ENCODE measurements at places on chromosomes 4 and X.

DNA sequence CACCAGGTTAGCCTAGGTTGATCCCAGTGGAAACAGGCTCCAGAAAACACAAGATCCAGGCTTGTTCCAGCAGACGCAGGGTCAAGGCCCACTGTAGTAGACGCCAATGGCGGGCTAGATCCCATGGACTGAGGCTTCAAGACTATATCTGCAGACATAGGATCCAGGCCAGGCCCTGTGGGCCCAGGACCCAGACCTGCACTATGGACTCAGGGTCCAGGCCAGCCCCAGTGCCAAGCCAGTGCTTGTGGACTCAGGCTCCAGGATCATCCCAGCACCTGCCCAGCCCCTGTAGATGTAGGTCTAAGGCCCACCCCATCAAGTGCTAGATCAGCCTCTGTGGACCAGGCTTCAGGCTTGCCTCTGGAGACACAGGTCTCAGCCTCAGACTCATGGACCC lies 300.9 kb downstream of the CHIC1 start:
- DNase-seq: no peak

- DNase-seq: no peak
Measured at GRCh38 chr4:120694973-120695372, 227.6 kb downstream of the PRDM5 start.

DNA sequence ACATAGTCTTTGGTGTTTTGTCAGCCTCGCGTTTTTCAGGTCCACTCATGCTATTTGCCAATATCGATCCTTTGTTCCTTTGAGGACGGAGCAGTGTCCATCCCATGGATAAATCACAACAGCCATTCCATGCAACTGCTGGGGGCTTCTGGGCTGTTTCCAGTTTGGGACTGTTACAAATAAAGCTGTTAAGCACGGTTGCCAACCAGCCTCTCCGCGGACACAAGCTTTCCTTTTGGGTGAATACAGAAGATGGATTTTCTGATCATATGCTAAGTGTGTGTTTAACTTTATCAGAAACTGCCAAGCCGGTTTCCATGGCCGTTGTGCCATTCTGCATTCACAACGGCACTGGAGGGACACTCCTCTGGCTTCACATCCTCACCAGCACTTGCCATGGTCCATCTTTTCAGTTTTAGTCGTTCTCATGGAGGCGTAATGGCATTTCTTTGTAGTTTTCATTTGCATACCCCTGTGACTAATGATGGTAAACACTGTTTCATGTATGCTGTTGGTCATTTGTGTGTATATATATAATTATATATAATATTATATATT lies 67.8 kb downstream of the ABLIM2 start:
- DNase-seq: no peak

DNA sequence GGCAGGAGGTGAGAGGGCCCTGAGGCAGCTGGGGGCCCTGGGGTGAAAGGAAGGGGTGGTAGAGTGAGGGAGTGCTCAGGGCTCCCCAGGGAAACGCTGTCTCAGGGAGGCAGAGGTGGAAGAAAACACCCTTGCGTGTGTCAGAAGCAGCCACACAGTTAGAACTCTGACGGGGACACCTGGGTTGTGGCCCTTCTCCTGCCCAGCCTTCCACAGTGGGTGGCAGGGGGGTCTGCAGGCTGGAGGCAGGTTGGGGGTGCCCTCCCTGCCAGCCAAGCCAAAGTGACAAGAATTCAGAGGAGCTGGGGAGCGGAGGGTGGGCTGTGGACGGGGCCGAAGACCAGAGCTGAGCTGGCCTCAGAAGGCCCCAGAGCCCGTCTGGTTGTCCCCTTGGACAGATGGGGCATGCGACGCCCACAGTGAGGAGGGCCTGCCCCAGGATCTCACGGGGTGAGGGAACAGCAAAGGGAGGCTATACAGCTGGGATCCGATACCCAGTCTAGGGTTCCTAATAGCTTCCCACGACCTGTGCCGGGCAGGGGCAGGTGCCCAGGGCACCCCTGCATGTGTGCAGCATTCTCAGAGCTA lies 105.2 kb upstream of the ADRA2C start:
- no peak for DNase-seq

DNA sequence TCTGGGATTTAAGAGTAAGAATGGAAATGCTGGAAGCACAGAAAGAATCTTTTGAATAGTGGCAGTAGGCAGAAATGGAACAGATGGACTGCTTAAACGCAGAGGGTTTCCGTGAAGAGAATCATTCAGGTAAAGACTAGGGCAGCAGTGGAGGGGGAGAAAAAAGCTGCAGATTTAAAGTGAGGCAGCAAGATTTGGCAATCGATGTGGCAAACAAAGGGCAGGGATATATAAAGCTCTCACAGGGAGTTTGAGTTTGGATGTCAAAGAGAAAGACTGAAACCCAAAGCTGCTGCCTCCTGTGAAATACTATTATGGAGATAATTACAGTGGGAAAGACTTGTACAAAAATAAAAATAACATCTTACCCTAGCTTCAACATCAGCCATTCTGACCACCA lies 384.0 kb downstream of the CENPC start:
- DNase-seq: no peak

DNA sequence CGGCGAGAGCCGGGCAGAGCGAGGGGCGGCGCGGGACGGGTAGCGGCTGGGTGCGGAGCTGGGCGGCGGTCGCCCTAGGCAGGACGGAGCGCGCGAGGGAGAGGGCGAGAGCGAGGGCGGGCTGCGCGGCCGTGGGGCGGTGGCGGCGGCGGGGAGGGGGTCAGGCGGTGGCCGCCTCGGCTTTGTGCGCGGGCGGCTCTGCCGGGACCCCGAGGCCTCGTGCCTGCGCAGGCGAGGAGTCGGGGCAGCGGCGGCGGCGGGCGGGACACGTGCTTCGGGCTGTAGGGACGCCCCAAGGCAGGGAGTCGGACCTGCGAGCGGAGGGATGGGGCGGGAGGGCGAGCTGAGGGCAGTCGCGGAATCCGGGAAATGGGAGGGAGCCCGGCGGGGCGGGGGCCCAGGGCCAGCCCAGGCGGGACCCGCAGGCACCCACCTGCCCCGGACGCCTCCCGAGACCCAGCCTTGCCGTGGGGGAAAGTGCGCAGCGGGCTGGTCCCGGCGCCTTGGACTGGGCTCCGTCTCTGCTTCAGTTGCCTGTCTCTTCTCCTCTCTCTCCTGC lies 465 bp downstream of the BMPR1B start:
- DNase-seq: no peak

DNA sequence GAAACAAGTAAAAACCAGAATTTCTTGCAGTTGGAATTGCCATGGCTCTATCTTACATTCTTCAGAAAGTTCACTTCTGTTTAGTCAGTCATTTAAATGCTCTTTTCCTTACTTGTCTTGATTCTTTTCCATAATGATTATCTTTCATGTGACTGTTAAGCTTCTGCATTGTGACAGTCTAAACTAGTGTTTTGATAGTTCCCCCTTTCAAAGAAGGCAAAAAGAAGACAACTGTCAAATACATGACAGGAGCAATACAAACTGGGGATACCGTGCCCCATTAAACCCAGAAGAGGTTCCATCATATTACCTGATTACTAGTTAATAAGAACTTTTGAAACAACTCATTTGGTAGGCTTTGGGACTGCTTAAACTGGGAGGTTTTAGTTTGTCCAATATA lies 476.2 kb downstream of the PCDH19 start:
- DNase-seq: no peak

- no peak for DNase-seq
Measured at GRCh38 chrX:68433981-68434299, 645 bp upstream of the OPHN1 start.

DNA sequence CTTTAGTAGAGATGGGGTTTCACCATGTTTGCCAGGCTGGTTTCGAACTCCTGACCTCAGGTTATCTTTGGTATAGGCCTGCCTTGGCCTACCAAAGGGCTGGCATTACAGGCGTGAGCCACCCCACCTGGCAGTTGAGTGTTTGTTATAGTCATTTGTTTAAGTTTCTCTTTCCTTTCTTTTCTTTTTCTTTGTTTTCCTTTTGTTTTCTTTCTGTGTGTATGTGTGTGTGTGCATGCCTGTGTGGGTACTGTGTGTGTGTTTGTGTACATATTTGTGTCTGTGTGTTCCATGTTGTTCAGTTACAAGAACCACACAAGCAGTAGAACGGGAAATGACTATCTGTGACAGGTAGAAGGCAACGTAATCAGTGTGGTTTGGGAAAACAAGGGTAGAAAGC lies 624.9 kb downstream of the FSTL5 start:
- DNase-seq: no peak

GRCh38 chr4:97646997-97647396 lies 496.3 kb downstream of the STPG2 start:
- DNase-seq: no peak

Data from stimulated activated CD8-positive, alpha-beta memory T cell treated with anti-CD3 and anti-CD28 coated beads, Interleukin-7, amount 100 ng/mL, for 1 hour (primary cell).